ENCODE measurements at places on chromosomes 2 and 18.

DNA sequence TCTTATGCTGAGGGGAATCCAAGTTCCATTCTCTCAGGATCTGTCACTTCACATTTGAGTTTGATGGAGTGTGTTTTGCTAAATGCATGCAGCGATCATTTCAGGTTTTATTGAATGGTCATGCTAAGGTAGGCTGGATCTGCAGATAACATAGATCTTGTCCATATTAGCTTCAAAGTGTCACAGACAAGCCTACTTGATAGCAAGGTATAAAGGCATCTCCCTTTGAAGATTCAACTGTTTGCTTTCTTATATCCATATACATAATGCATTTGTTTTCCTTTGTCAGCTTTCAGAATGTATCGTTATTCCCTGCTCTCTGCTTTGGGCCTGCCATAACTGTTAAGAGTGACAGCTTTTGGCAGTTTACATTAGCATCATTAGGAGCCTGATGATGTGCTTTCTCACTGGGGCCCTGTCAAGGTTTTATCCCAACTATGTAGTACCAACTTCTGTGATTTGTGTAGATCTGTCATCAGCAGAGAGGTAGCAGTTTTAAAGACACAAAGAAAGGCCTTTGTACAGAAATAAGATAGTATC, 604.3 kb upstream of the CDH7 start:
- no peak for DNase-seq

DNA sequence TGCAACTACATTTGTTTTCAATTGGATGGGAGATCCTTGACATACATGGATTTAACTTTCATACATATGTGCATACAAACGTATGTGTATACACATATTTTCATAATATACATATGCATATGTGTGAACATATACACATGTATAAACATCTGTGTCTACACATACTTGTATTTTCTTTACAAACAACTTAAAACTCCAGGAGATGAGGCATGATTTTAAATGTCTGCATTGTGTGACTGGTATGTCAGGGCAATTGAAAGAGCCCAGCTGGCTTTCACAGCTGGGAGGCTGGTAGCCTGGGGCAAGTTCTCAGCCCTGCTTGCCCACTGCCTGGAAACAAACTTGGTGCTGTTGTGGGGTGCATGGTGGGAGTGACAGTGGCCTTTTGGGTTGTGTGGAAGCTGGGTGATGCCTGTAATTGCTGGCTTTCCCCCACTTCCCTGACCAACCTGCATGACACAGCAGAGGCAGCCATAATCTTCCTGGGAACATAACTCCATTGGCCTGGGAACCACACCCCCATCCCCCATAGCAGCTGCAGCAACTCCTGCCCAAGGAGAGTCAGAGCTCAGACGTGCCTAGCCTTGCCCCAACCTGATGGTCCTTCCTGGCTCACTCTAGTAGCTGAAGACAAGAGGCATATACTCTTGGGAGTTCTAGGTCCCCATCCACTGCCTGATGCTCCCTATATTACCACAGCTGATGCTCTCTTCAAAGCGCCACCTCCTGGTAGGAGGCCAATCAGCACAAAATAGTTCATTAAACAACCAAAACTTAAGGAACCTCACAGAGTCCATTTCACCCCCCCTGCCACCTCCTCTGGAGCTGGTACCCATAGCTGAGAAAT, 158.3 kb downstream of the CERS6 start:
- DNase-seq, result no peak

DNA sequence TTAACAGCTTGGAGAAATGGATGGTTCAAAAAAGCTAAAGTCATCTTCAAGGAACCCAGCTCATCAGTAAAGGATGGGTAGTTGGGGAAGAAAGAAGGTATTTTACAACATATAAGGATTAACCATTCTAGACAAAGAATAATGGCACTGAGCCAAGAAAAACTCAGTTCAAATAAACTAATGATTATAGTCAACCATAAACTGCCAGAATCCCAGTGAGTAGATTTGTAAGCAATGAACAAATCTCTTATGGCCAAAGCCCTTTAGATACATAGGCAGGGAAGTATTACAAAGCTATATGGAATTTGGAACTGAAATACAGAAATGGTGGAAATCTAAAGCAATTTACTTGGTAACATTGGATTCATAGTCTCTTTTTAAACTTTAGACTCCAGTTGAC, 92.4 kb upstream of the ZFP36L2 start:
- DNase-seq, result peak; percentile 62

DNA sequence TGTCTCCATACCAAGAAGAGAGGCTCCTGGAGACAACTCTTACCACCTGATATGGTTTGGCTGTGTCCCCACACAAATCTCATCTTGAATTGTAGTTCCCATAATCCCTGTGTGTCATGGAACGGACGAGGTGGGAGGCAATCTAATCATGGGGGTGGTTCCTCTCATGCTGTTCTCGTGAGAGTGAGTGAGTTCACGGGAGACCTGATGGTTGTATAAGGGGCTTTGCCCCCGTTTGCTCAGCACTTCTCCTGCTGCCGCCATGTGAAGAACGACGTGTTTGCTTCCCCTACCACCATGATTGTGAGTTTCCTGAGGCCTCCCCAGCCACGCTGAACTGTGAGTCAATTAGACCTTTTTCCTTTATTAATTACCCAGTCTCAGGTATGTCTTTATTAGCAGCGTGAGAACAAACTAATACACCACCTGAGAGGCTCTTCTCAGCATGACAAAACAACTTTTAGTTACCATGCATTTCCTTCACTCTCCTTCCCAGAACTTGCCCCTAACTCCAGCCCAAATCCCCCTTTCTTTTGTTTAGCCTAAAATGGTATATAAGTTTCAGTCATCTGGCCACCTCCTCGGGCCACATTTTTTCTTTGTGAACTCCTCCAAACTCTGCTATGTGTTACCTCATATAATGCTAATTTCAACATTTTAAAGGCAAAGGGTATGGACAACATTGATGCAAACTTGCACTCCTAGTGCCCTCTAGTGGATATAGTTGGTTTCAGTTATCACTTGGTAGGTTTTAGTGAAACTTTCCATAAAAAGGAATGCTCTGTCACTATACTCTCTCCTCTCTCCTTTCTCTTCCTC, 58.6 kb upstream of the SLC25A52 start:
- DNase-seq, result peak; percentile 52

GRCh38 chr18:50610349-50610748, 50.5 kb downstream of the MAPK4 start:
- no peak for DNase-seq

DNA sequence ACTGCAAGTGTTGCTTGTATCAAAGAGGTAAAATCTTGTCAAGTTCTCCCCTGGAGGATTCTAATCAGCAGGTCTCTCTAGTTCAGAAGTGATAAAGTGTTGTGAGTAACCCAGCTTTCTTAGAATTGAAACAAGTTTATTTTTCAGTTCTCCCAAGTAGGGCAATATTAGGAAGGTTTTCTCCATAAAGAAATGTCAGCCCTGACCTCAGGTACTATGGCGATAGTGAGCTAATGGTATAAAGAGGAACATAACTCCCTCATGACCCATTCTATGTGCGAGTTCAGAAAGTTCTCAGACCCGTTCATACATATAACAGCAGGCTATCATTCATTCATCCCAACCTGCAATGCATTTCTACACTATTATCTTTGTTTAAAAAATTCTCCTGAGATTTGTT, 421.1 kb upstream of the SETBP1 start:
- no peak for DNase-seq

DNA sequence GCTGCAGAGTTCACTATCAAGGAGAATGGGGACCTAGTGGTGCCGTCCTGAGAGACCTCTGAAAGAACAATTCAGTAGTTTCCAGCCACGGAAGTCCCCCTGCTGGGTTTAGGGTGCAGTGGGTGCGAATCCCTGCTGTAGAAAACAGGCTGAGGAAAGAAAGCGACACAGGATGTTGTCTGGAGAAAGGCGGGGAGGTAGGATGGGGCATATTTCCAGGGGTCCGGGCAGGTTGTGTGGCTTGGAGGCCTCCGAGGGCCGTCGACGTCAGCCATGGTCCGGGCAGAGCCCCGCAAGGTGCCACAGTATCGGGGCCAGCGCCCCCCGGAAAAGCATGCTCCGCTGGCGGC, 807 bp upstream of the CREB1 start:
- DNase-seq, result peak; percentile 21

DNA sequence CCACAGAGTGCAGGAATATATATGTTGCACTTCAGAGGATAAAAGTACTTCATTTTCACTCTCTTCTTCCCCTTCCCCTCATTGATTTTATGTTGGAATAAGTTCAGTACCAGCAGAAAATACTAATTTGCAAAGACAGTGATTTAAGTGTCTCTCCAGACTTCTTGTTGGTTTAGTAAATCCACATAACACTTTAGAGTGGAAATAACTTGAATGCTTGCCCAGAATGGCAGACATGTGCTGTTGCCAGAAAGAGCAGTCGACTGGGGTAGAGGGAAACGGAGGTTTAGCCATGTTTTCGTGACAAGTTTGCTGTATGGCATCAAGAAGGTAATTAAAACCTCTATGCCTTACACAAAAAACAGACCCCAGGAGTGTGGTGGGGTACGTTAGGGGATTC, 246.0 kb upstream of the CXCR4 start:
- DNase-seq, result no peak

DNA sequence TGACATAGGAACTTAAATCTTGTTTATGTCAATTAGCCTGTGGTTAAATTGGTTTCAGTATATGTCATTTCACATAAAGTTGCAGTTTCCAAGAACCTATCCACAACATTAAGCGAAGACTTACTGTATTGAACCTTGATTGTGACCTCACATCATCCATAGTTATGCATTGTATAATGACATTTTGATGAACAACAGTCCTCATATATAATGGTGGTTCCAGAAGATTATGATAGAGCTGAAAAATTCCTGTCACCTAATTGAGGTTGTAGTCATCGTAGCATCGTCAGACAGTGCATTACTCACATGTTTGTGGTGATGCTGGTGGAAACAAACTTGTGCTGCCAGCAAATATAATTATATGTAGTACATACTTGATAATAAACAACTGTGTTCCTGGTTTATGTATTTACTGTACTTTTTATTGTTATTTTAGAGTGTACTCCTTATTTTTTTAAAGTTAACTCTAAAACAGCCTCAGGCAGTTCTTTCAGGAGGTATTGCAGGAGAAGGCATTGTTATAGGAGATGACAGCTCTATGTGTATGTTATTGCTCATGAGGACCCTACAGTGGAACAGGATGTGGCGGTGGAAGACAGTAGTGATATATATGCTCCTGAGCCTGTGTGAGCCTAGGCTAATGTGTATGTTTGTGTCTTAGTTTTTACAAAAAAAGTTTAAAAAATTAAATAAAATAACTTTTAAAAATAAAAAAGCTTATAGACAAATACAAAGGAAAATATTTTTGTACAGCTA, 56.6 kb downstream of the UBE2E3 start:
- peak; percentile 86 for DNase-seq

DNA sequence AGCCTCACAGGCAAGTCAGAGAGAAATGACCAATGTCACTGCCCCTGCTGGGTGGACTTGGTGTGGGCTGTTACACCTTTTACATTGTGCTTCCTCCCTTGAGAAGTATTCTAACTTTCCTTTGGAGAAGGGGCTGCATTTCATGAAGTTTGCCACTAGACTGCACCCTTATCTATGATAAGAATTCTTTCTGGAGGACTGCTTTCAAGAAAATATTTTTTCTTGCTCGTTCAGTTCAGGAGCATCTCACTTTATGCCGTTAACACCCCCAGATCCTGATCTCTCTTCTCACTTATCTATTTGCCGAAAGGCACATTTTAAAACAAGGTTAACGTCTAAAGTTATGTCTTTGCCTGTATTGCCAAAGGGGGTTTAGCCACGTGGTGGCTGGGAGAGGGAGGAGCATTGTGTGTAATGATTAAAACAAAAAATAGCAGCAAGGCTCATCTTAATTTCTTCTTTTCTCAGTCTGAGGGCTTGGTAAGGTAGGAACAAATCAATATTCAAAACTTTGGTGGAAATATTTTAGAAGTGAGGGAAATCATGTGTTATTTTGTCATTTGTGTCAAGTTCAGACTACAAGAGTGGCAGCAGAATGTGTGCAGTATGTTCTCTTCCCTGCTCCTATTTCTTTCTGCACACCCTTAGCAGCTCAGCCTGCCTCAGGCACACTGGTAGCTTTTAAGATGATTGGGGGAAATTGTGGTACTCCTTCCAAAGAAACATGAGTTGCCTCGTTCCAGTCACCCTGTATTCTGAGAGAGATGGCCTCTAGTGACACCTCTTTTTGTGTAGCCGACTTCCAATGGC, 1.6 kb upstream of the IGFBP5 start:
- peak; percentile 24 for DNase-seq

DNA sequence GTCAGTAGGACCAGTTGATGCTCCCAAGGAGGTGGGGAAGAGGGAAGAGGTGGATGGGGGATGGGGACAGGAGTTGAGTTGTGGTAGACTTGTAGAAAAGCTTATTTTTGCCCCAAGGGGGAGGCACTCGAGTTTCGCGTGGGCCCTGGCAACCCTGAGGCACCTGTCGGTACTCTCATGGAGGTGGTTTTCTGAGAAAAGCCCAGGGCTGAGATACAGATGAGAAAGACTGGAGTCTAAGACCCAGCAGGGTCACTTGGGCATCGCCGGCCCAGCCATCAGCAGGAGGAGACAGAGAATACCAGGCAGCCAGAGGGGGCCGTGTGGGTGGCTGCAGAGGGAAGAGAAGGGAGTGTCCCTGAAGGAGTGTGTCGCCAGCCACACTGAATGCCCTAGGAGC, 57.7 kb upstream of the HPCAL1 start:
- DNase-seq, result no peak

GRCh38 chr18:37253394-37254235, 312.0 kb downstream of the CELF4 start:
- DNase-seq, result no peak

- no peak for DNase-seq
Measured at GRCh38 chr2:172009823-172010222, 10.1 kb downstream of the METAP1D start.
